ENCODE measurements at places on chromosomes 3 and 15.

DNA sequence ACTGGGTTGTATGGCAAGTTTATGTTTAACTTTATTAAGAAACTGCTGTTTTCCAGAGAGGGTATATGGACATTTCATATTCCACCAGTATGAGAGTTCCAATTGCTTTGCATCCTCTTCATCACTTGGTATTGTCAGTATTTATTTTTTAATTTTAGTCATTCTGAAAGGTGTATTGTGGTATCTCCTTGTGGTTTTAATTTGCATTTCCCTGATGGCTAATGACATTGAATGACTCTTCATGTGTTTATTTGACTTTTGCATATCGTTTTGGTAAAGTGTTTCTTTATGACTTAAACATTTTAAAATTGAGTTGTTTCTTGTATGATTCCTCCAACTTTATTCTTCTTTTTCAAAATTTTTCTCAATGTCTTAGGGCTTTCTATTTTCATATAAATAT, 44.4 kb downstream of the IL1RAP start:
- DNase-seq: no peak

GRCh38 chr15:99181545-99181971, 67.8 kb downstream of the TTC23 start:
- DNase-seq: no peak

DNA sequence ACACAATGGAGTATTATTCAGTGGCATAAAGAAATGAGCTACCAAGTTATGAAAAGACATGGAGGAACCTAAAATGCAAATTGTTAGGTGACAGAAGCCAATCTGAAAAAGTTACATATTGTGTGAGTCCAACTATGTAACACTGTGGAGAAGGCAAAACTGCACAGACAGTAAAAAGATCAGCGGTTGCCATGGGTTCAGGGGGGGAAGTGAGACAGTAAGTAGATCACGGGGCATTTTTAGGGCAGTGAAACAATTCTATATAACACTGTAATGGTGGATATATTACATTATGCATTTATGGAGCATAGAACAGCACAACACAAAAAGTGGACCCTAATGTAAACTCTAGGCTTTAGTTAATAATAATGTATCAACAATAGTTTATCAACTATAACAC, 17.6 kb downstream of the CBLB start:
- no peak for DNase-seq

GRCh38 chr3:140816372-140817195, 125.1 kb upstream of the SLC25A36 start:
- DNase-seq: no peak

DNA sequence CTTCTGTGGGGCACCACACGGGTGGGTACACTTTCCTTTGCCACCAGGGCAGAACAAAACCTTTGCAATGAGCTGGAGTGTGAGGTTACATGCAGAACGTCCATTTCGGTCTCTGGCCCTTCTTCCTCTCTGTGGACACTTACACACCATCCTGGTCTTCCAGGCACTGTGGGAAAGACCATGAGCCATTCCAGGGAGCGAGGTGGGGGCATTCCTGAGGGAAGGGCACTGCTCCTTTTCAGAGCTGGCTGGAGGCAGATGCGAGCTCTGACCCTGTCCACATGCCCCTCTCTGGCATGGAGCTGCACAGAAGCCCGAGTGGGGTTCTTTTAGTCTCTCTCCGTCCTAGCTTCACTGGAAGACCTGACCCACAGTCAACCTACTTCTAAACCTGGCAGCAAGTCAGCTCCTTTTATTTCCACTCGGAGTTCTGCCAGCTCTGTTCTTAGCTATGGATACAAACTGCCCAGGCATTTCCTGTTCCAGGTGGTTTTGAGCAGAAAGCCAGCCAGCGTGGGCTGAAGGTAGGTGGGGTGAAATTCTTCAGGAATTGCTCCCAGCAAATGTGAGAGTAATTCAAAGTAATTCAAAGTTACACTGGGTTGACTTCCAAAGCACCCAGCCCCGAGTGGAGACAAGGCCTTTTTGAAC, 281.4 kb downstream of the ADAMTS17 start:
- no peak for DNase-seq

GRCh38 chr3:45599424-45599886, 4.9 kb downstream of the LIMD1 start:
- peak; percentile 54 for DNase-seq

DNA sequence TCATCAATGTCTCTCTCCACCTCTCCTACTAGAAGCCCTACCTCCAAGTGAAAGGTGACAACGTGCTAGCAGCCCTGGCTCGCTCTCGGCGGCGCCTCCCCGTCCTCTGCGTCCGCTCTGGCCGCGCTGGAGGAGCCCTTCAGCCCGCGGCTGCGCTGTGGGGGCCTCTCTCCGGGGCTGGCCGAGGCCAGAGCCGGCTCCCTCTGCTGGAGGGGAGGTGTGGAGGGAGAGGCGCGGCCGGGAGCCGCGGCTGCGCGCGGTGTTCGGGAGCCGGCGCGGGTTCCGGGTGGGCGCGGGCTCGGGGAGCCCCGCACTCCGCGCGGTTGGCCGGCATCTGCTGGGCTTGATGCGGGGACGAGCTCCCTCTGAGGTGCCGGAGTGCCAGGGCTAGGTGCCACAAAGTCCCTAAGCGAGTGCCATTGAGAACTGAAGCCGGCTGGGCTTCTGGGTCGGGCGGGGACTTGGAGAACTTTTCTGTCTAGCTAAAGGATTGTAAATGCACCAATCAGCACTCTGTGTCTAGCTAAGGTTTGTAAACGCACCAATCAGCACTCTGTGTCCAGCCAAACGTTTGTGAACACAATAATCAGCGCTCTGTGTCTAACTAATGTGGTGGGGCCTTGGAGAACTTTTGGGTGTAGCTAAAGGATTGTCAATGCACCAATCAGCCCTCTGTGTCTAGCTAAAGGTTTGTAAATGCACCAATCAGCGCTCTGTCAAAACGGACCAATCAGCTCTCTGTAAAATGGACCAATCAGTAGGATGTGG, 84.8 kb upstream of the ARRDC4 start:
- peak; percentile 26 for DNase-seq

- no peak for DNase-seq
Measured at GRCh38 chr15:27956285-27956684, 142.8 kb downstream of the OCA2 start.

GRCh38 chr3:125200731-125201139, 11.8 kb downstream of the SLC12A8 start:
- no peak for DNase-seq

DNA sequence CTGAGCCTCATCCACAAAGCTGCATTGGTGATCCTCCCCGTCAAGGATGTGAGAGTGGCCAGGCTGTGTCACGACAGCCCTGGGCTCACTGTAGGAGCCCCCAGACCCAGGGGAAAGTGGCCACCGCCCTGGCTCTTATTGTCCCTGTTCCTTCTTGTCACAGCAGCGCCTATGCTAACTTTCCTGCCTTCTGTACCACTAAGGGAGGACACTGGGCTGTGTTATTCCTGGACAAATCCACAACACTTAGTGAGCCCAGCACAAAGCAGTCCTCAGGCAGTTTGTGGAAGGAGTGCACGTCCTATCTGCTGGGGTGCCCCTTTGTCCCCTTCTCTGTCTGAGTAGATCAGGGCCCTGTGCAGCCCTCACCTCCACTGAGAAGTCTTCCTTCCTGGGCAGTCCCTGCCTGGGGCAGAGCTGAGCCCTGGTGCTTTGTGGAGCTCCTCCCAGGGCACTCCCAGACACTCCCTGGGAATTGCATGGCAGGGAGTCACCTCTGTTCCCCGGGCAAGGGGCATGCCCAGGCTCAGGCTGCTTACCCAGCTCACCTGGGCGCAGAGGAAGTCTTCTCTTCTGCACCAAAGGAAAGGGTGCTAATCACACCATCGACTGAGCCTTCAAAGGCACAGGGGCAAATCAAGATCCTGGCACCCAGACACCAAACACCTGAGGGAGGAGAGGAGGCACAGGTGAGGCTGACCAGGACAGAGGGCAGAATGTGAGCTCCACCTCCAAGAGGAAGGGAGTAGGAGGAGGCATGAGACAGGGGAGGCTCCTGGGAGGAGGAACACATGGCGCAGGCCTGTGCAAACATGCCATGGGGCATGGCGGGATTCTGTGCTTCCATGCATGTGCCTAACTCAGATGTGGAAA, 138.7 kb downstream of the KLF13 start:
- no peak for DNase-seq

DNA sequence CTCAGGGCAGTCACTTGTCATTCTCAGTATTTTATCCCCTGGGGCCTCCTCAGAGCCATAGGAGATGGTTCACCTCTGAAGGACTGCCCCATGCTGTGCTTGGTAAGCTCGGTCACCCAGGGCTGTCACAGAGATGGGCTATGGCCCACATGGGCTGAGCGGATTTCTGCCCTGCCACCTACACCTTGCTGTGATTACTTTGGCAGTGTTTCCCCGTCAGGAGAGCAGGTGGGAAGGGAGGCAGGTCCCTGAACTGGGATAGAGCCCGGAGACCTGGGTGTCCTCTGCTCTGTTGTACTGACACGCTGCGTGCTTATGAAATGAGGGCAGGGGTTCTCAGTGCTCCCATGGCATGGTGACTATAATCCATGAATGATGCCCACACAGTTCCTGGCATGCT, 48.9 kb downstream of the APBA2 start:
- DNase-seq: no peak

- no peak for DNase-seq
Measured at GRCh38 chr15:31461911-31462480, 135.4 kb downstream of the KLF13 start.

GRCh38 chr3:2947536-2947935, 162.6 kb downstream of the IL5RA start:
- DNase-seq: no peak

DNA sequence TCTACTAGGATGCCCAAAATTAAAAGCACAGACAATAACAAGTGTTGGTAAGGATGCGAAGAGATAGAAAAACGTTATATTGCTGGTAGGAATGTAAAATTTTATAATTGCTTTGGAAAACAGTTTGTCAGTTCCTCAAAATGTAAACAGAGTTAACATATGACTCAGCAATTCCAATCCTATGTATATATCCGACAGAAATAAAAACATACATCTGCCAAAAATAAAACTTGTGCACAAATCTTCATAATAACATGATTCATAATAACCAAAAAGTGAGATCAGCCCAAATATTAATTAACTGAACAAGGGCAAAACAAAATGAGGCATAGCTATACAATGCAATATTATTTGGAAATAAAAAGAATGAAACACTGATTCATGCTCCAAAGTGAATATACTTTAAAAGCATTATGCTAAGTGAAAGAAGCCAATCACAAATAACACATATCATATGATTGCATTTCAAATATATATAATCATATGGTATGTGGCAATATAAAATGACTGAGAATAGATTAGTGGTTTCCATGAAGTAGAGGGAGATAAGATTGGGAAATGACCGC, 609.3 kb downstream of the IGSF11 start:
- no peak for DNase-seq

DNA sequence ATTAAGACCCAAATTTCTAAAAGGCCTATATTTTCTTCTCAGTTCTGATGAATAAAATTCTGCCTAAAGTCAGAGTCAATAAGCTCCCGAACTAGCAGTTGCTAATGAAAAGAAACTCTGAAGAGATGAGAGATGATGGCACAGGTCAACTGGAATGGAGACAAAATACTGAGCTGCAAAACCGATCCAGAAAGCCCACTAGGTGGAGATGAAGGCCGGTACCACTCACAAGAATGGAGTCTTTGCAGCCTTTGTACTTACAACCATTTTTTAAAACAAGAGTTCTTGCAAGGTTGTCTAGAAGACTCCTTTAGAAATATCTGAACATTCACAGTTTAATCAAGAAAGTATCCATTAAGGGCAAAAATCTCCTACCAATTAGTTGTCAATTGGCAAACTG, 119.9 kb upstream of the TJP1 start:
- no peak for DNase-seq

- no peak for DNase-seq
Measured at GRCh38 chr3:192082730-192083660, 622.0 kb downstream of the PYDC2 start.

- DNase-seq: no peak
Measured at GRCh38 chr15:55334371-55334770, 15.3 kb downstream of the PIGB start.

GRCh38 chr15:69722924-69723323, 270.3 kb downstream of the RPLP1 start:
- DNase-seq: no peak

All from left ventricle myocardium inferior (tissue), 1 donor.